ENCODE measurements at places on chromosomes 12 and 14. TPM values are rescaled to one million over a fixed set of nuclear protein-coding genes. Genes with fewer than 3 reads are reported as not detected.

The KRT74 gene
- total RNA-seq = not detected

GRCh38 chr14:24224618-24225071, 7.5 kb downstream of the NEDD8 start:
- H3K36me3 ChIP-seq = peaks cover 21% of the 10 kb centered on the region
- no peak overlapping the region for H3K27ac ChIP-seq
- no peaks in the 10 kb centered on the region for H3K27me3 ChIP-seq
- no peak overlapping the region for H3K4me3 ChIP-seq
- peaks cover 28% of the 10 kb centered on the region for H3K4me1 ChIP-seq
- no peak for DNase-seq

The TTC8 gene
- 1.4 TPM for total RNA-seq

DNA sequence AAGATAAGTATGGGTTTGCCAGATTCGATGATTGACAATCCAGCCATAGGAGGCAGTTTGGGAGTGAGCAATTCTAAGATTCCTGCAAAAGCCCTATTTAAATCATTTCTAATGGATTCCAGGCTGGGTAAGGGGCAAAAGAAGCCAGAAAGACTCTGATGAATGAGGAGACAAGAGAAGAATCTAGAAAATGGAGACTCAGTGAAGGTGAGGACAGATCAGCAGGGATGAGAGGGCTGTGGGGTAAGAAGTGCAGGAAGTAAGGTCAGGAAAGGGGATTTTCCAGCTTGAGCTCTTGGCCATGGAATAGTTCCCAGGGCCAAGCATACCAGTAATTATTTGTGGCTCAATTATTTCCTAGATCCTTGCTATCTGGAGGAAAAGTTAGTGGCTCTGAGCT, 87.3 kb downstream of the TMX1 start:
- H3K27me3 ChIP-seq = peaks cover 23% of the 10 kb centered on the region
- no peak for DNase-seq
- no peak overlapping the region for H3K27ac ChIP-seq

The DDX51 gene
- 28.4 TPM for total RNA-seq

GRCh38 chr12:58584880-58585279, 335.4 kb downstream of the LRIG3 start:
- H3K36me3 ChIP-seq = no peaks in the 10 kb centered on the region
- no peak overlapping the region for H3K4me3 ChIP-seq
- no peak overlapping the region for H3K27ac ChIP-seq
- no peaks in the 10 kb centered on the region for H3K4me1 ChIP-seq
- DNase-seq = no peak

GRCh38 chr12:53811606-53812005, 59.8 kb upstream of the CISTR start:
- no peaks in the 10 kb centered on the region for H3K36me3 ChIP-seq
- H3K4me3 ChIP-seq = no peak overlapping the region
- no peak for DNase-seq
- no peaks in the 10 kb centered on the region for H3K4me1 ChIP-seq
- H3K27ac ChIP-seq = no peak overlapping the region

The BDKRB1 gene
- not detected for total RNA-seq

DNA sequence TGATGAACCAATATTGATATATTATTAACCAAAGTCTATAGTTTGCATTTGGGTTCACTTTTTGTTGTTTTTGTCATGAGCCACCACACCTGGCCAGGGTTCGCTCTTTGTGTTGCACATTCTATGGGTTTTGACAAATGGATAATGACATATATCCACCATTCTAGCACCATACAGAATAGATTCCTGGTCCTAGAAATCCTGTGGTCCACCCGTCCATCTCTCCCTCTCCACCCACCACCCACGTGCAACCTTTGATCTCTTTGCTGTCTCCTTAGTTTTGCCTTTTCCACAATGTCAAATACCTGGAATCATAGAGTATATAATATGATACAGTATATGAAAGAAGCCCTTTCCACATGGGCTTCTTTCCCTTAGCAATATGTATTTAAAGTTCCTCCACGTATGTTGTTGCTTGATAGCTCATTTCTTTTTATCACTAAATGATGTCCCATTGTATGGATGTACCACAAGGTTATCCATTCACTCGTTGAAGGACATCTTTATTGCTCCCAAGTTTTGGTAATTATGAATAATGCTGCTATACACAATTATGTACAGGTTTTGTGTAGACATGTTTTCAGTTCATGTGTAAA, 7.4 kb downstream of the RPL6 start:
- no peak for DNase-seq
- H3K27ac ChIP-seq = no peak overlapping the region
- H3K27me3 ChIP-seq = no peaks in the 10 kb centered on the region

DNA sequence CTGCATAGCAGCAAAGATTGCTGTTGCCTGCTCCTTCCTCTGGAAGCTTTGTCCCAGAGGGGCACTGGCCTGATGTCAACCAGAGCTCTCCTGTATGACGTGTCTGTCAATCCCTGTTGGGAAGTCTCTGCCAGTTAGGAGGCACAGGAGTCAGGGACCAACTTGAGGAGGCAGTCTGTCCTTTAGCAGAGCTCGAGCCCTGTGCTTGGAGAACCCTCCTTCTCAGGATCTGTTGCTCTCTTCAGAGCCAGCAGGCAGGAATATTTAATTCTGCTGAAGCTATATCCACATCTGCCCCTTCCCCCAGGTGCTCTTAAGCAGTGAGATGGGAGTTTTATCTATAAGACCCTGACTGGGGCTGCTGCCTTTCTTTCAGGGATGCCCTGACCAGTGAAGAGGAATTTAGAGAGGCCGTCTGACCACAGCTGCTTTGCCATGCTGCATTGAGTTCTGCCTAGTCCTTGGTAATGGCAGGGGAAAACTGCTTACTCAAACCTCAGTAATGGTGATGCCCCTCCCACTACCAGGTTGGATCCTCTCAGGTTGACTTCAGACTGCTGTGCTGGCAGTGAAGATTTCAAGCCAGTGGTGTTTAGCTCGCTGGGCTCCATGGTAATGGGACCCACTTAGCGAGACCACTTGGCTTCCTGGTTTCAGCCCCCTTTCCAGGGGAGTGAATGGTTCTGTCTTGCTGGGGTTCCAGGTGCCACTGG, 218.6 kb upstream of the SLC38A2 start:
- no peak overlapping the region for H3K4me3 ChIP-seq
- no peak overlapping the region for H3K27ac ChIP-seq
- DNase-seq = no peak

- H3K27me3 ChIP-seq = no peaks in the 10 kb centered on the region
- H3K36me3 ChIP-seq = no peaks in the 10 kb centered on the region
- H3K4me1 ChIP-seq = no peaks in the 10 kb centered on the region
- no peak overlapping the region for H3K27ac ChIP-seq
These were observed 531.2 kb downstream of the DIO2 start for GRCh38 chr14:79680087-79680486.

The LRTM2 gene
- not detected for total RNA-seq

The PELI2 gene
- total RNA-seq = 0.68 TPM

GRCh38 chr14:36944307-36945010, 227.9 kb downstream of the SLC25A21 start:
- no peaks in the 10 kb centered on the region for H3K27me3 ChIP-seq
- DNase-seq = no peak
- H3K4me1 ChIP-seq = no peaks in the 10 kb centered on the region
- no peak overlapping the region for H3K27ac ChIP-seq
- H3K4me3 ChIP-seq = no peak overlapping the region

- no peaks in the 10 kb centered on the region for H3K27me3 ChIP-seq
- H3K36me3 ChIP-seq = no peaks in the 10 kb centered on the region
- no peak overlapping the region for H3K4me3 ChIP-seq
- no peak overlapping the region for H3K27ac ChIP-seq
These were observed 828.8 kb downstream of the C12orf50 start for GRCh38 chr12:87200289-87200979.

The PLEKHD1 gene
- 0.10 TPM for total RNA-seq

DNA sequence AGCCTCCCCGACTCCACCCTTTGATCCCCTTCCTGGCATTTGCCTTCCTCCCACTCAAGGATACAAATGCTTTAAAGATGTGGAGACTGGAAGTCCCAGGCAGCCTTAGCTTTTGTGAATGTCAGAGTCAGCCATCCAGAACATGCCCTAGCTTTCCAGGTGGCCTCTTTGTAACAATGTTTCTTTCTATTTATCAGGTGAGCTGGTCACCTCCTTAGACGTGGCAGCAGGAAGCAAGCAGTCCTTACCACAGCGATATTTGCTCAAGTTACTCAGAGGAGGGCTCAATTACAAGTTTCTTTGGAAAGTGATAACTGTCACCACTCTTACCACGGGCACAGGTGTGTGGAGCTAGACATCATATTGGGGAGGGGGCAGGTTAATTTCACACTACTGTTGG, 4.9 kb downstream of the GALNT6 start:
- no peak for DNase-seq
- H3K27ac ChIP-seq = no peak overlapping the region
- H3K36me3 ChIP-seq = peaks cover 54% of the 10 kb centered on the region

DNA sequence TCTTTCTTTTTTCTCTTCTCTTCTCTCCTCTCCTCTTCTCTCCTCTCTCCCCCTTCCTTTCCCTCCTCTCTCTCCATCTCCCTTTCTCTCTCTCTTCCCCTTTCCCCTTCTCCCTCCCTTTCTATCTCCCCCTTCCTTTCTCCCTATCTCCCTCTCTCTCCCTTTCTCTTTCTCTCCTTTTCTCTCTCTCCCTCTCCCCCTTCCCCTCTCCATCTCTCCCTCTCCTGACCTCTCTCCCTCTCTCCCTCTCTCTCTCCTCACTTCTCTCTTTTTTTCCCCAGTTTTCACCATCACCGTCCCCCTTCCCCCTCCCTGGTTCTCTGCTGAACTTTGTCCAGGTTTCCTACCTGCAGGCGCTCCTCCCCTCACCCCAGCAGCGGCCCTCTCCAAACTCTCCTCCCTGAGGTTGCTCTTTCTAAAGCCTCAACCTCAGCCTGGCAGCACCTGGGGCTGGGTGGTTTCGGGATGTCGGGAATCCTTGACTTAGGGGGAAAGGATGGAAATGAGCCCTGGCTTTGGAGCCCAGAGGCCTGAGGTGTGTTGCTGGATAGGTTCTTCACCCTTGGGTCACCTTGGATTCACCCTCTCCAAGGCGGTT, 14.7 kb upstream of the TBX3 start:
- no peak for DNase-seq
- no peak overlapping the region for H3K4me3 ChIP-seq
- H3K27ac ChIP-seq = no peak overlapping the region
- no peaks in the 10 kb centered on the region for H3K4me1 ChIP-seq
- peaks cover 83% of the 10 kb centered on the region for H3K27me3 ChIP-seq
- H3K36me3 ChIP-seq = no peaks in the 10 kb centered on the region

DNA sequence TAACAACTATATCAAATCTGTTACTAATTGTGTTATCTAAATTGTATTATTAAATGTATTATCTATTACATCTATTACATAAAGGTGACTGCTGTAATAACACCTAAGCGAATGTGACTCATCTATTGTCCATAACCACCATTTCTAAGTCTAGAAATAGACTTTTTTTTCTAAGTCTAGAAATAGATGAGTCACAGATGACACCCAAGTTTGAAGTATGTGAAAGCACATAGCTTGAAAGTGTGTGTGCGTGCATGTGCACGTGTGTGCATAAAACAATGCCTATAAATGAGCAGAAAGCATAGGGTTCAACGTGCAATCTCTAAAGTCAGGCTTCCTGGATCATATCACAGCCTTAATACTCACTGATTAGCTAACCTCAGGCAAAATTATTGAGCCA, 451.3 kb upstream of the USP15 start:
- H3K4me1 ChIP-seq = no peaks in the 10 kb centered on the region
- no peaks in the 10 kb centered on the region for H3K36me3 ChIP-seq
- no peaks in the 10 kb centered on the region for H3K27me3 ChIP-seq
- H3K4me3 ChIP-seq = no peak overlapping the region
- H3K27ac ChIP-seq = no peak overlapping the region
- no peak for DNase-seq

DNA sequence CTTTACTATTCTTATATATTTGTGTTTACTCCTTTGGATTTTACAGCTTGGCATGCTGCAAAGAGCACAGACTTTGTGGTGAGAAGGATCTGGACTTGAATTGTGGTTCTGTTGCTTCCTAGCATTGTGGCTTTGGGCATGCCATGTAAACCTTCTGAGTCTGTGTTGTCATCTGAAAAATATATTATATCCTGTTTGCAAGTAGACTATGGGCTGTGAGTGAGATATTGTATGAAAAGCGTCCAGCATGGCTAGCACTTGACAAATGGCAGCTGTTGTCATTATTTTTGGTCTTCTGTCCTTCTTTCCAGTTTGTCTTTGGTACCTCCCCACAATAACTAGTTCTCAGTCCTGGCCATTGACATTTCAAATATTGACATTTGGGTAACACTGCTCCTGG, 61.8 kb upstream of the DACT1 start:
- H3K4me1 ChIP-seq = peaks cover 13% of the 10 kb centered on the region
- H3K36me3 ChIP-seq = no peaks in the 10 kb centered on the region
- DNase-seq = no peak
- H3K27me3 ChIP-seq = no peaks in the 10 kb centered on the region

DNA sequence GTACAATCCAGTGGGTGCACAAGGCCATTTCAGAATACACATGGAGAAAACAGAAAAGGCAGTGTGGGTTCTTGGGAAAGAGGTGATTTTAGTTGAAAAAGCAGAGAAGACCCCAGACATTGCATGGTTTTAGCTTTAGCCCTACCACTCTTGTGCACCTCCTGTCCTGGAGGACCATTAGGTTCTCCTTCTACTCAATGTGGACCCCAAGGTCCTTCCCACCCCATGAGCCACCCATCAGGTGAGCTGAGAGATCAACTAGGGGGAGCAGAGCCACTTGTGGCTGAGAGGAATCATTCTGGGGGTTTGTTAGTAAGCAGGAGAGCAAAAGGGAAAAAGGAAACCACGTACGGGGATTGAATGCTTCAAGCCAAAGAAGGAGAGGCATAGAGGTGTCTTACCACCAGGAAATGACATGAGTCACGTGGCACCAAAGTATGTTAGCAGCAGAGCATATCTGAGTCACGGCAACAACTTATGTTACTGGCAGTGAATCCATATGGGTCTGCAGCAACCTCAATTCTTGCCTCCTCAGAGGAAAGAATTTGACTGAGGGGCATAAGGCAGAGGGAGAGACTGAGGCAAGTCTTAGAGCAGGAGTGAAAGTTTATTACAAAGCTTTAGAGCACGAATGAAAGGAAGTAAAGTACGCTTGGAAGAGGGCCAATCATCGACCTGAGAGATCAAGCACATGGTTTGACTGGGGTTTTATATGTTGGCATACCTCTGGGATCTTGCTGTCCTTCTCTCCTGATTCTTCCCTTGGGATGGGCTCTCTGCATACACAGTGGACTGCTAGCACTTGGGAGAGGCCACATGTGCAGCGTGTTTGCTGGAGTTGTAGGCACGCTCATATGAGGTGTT, 73.9 kb downstream of the HSD17B6 start:
- H3K4me1 ChIP-seq = peaks cover 13% of the 10 kb centered on the region
- H3K27me3 ChIP-seq = peaks cover 2% of the 10 kb centered on the region
- no peaks in the 10 kb centered on the region for H3K36me3 ChIP-seq
- H3K27ac ChIP-seq = peak overlapping the region; percentile 68

DNA sequence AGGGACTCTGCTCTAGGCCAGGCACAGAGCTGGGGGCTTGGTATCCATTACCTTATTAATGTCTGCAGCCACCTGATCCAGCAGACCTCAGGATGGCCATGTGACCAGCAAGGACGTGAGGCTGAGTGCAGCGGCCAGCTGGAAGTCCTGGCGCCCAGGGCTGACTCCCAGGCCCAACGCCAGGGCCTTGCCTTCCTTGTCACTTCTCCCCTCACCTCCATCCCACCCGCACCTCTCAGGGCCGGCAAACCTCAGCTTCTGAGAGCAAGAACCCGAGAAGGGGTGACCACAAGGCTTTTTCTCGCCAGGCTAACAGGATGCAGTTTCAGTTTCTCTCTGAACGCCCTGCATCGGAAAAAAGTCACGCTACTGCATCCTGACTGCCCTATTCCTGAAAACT, 15.4 kb downstream of the RAB35 start:
- peak overlapping the region; percentile 76 for H3K27ac ChIP-seq
- no peak overlapping the region for H3K4me3 ChIP-seq
- peaks cover 18% of the 10 kb centered on the region for H3K4me1 ChIP-seq
- no peaks in the 10 kb centered on the region for H3K27me3 ChIP-seq

GRCh38 chr12:101695706-101696105, 1.7 kb upstream of the CHPT1 start:
- H3K27ac ChIP-seq = no peak overlapping the region
- H3K27me3 ChIP-seq = peaks cover 3% of the 10 kb centered on the region
- no peaks in the 10 kb centered on the region for H3K36me3 ChIP-seq
- peaks cover 25% of the 10 kb centered on the region for H3K4me1 ChIP-seq
